ENCODE measurements at places on chromosomes 5 and 9.

GRCh38 chr5:108255468-108255867 is 126.4 kb downstream of the FBXL17 start:
- DNase-seq: no peak

- DNase-seq: no peak
These were observed 17.9 kb downstream of the FRMD3 start for GRCh38 chr9:83520292-83520691.

- no peak for DNase-seq
These were observed 59.0 kb downstream of the ZNF622 start for GRCh38 chr5:16406630-16407029.

GRCh38 chr5:108743319-108743718 is 4.4 kb upstream of the FER start:
- DNase-seq: no peak

GRCh38 chr5:101018299-101018698 is 115.2 kb upstream of the ST8SIA4 start:
- no peak for DNase-seq

DNA sequence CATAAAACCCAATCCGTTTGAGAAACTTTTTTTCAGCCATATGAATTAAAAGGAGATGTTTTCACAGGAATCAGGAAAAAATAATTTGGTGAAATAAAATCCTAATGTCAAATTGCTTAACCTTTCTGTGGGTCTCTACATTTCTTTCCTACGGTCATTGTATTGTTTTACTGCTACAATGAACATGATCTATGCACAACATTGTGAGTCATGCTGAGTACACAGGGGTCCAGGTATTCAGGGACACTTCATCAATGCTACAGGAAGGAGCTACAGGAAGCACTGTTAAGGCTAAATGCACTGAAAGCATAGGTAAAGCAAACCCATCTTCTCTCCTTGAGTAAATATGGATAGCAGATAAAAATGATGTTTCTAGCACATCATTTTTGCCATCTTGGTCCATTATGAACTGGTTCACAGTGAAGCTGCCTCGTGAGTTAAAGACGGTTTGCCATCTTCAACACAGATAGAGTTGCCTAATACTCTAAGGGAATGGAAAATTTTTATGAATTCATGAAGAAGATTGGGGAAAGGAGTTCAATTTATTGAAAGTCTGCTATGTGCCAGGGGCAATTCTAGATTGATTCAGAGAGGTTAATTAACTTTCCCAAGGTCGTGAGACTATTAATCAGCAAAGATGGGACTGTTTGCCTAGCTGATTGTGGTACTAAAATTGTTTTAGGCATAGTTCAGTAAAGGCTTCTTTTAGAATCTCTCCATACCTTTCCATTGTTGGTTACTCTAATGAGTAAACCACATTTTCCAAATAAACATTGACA is 85.5 kb downstream of the DIRAS2 start:
- no peak for DNase-seq

GRCh38 chr5:158884827-158885518 is 214.7 kb downstream of the EBF1 start:
- no peak for DNase-seq

DNA sequence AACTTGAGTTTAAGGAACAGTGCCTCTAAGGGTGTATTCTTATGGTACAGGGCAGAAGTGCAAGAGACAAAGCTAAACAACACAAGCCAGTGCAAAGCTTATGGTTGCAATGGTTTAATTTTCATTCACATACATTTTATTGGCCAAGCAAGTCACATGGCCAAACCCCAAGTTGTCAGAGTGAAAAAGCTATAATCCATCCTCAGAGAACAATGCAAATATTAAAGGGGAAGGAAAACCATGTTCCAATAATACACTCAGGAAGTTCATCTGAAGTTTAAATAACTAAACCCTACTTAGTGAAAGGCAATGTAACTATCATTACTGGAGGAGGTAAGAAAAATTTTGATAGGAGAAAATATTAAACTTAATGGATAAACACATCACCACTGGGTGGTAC is 26.6 kb upstream of the TLR4 start:
- DNase-seq: no peak

DNA sequence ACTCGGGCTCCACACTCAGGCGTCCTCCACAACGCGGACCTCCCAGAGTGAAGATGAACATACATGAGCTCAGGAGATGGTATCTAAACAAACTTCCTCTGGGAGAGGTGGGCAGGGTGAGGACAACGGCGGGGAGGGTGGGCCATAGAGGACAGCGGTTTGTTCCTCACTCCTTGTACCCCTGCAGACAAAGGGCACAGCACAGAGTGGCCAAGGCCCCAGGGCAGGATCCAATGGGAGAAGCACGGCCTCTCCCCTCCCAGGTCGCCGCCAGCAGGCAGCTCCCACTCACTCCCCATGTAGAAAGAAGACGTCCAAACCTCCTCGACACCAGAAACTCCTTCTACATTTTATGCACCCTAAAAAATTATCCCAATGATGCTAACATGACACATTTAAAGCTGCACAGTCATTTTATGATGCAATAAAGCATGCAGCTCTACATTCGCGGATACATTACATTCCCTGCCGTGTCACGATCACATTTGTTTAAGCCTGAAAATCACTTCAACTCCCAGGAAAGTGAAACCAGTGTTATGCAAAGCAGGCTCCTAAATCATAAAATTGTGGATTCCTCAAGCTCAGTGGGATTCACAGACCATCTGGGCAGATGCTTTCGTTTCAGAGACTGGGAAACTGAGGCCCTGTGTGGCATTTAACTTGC is 87.5 kb upstream of the SARDH start:
- no peak for DNase-seq

DNA sequence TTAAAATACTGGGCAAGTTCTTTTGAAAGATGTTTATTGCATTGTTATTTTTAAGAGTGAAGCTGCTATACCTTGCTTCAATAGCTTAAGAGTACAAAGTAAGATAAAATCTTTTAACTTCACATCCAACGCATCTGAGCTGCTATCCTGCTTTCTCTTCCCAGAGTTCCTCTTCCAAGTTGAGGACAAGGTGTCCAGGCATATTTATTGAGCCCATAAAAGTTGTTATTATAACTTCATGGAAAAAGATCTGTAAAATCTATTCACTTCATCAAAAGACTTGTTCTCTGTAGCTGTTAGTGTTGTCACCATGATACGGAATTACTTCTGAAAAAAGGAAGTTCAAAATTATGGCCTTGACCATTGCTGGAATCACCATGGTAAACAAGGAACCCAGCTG is 306.2 kb upstream of the ELAVL2 start:
- no peak for DNase-seq

DNA sequence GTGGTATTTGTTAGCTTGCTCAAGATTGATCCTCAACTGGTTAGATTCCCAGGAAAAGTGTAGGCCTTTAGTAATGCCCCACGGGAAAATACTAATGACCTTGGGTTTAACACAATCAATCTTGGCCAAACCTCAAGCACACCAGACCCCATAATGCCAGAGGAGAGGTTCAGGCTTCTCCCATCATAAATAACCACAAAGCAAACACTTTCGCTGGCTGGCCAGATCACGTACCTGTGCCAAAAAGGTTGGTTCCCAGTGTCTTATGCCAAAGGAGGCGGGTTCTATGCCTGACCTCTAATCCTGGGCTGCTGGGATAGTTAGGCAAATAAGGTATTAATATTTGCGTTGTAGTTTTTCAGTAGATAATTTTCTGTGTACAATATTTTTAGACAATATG is 379.2 kb upstream of the CDH18 start:
- DNase-seq: no peak

GRCh38 chr5:139403418-139403786 is 487 bp downstream of the SPATA24 start:
- DNase-seq: no peak

DNA sequence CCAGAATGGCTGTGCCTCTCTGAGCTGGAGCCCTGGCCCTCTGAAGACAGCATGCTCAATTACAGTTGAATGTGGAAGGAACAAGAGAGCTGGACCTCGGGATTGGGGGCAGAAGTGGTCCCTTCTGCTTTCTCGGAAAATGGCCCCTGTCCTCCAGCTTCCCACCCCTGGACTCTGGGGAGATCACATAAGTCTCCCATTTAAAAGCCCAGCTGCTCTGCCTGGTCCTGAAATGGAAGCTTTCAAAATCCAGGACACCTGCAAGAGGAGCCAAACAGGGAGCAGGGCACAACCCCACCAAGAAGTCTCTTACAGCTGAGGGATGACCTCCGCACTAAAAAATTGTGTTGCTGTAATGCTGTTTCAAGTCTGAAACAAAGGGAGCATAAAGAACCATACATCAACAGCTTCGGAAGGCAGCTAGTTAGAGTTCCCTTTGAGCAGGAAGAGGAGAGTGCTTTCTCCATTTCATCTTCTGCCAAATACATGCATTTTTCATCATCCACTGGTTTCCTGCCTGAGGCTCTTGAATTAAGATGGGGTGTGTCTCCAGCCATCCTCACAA is 48.2 kb downstream of the TGFBI start:
- no peak for DNase-seq

DNA sequence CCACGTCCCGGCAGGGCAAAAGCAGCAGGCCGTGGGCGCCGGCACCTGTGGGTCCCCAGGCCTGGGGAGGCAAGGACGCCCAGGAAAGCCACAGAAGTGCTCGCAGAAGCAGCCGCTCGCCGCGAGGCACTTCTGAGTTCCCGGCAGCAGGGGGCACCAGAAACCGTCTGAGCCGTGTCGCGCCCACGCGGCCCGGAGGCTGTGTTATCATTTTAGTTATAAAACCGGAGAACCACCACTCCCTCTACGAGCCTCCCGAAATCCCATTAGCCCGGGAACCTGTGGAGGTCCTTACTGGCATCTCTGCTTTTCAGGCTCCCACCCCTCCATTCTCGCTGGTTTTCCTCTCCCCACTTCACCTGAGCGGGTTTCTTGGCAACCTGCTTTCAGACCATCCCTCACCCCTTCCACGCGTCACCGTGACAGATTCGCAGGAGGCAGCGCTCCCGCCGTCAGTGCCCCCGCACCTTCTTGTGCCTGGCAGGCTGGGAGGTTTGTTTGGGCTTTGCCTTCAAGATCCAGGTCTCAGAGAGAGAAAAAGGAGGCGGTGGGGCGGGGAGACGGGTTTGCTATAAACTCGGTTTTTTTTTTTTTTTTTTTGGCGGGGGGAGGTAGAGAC is 2.3 kb downstream of the GDNF start:
- DNase-seq: peak; percentile 74

GRCh38 chr5:44952376-44952775 is 143.6 kb downstream of the MRPS30 start:
- peak; percentile 23 for DNase-seq

DNA sequence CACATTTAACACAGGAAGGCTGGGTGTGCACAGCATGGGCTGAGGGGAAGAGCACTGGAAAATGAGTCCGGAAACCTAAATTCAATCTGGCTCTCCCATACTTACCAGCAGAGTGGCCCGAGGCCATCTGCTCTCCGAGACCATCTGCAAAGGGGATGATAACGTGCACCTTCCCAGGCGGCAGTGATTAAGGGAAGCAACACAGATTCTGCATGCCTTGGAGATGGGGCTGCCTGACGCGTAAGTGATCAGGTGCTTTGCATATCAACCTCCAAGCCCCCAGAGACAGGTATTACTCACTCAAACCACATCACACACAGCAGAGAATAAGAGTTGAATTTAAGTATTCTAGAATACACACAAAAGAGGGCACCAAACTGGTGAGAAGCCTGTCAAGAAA is 9.1 kb downstream of the EPB41L4B start:
- DNase-seq: no peak

DNA sequence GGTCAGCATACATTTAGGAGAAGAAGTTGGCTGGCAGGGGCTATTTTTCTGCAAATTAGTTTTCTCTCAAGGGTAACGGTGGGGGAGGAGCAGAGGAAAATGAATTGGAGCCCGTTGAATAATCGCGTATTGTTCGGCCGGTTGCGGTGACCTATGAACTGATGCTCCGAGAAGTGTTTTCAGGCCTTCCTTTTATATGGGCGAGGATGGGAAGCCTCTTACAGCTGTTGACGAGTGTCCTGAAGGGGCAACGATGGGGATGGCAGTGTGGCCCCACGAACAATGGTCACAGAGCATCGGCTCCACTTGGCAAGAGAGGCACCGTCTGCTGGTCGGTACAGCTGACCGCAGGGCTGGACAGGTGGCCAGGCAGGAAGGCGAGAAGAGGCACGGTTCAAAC is 400.7 kb downstream of the ZSWIM6 start:
- no peak for DNase-seq

GRCh38 chr5:91486638-91487037 is 103.5 kb upstream of the ARRDC3 start:
- DNase-seq: no peak

- DNase-seq: no peak
These were observed 75.7 kb downstream of the NRG2 start for GRCh38 chr5:139967353-139967752.

- peak; percentile 29 for DNase-seq
These were observed 2.1 kb downstream of the CCDC192 start for GRCh38 chr5:127705120-127705892.

DNA sequence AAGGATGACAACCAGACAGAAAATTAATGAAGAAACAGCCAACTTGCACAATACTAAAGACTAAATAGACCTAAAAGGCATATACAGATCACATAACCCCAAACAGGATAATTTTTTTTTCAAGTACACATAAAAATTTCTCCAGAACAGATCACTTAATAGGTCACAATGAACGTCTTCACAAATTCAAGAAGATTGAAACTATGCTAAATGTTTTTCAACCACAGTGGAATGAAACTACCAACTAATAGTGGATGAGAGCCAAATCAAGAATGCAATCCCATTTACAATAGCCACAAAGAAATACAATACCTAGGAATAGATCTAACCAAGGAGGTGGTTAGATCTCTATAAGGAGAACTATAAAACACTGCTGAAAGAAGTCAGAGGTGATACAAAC is 145.8 kb downstream of the TMEM232 start:
- no peak for DNase-seq

- no peak for DNase-seq
These were observed 200.1 kb downstream of the GADD45G start for GRCh38 chr9:89804766-89805531.

GRCh38 chr9:120928015-120928482 is 1.5 kb upstream of the TRAF1 start:
- peak; percentile 53 for DNase-seq

DNA sequence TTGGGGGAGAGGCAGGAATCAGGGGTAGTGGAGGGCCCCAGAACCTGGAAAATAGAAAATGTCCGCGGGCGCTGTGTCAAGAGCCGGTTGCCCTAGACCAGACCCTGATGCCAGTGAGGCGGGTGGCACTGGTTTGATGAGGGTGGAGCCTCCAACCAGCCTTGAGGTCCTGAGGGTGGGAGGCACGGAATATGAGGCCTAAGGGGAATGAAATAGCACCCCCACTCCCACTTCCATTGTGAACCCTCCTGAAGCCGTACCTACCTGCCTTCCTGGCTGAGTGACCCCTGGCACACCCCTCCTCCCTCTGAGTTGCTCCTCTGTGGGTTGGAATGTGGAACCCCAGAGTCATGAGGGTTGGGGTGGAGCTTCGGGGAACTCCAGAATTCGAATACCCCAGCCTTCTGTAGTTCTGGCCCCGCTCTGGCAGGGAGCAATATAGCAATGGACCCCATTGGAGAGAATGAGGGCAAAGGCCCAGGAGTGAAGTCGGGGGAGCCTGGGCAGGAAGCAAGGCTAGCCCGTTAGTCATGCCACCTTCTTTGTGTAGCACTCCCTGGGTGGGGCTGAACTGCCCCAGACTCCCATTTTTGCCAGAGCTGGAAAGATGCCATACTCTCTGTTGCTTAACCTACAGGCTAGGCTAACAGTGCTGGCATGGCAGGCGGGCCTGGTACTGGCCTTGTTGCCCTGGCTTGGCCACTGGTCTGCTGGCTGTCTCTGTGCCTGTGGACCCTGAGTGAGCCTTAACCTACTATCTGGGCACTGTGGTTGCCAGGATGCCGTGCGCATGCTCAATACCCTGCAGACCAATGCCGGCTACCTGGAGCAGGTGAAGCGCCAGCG is 1.0 kb downstream of the FPGS start:
- DNase-seq: peak; percentile 33
